ENCODE measurements at places on chromosomes 5 and 9.

GRCh38 chr9:68515326-68516017, 25.2 kb downstream of the TMEM252 start:
- DNase-seq: no peak

GRCh38 chr5:58983526-58984452, 400.9 kb downstream of the RAB3C start:
- no peak for DNase-seq

- DNase-seq: no peak
Observed at GRCh38 chr5:143955141-143955540, 143.2 kb downstream of the HMHB1 start.

- no peak for DNase-seq
Observed at GRCh38 chr5:109399092-109399759, 10.5 kb downstream of the PJA2 start.

- DNase-seq: peak; percentile 26
Observed at GRCh38 chr5:77356740-77357139, 135.4 kb downstream of the WDR41 start.

DNA sequence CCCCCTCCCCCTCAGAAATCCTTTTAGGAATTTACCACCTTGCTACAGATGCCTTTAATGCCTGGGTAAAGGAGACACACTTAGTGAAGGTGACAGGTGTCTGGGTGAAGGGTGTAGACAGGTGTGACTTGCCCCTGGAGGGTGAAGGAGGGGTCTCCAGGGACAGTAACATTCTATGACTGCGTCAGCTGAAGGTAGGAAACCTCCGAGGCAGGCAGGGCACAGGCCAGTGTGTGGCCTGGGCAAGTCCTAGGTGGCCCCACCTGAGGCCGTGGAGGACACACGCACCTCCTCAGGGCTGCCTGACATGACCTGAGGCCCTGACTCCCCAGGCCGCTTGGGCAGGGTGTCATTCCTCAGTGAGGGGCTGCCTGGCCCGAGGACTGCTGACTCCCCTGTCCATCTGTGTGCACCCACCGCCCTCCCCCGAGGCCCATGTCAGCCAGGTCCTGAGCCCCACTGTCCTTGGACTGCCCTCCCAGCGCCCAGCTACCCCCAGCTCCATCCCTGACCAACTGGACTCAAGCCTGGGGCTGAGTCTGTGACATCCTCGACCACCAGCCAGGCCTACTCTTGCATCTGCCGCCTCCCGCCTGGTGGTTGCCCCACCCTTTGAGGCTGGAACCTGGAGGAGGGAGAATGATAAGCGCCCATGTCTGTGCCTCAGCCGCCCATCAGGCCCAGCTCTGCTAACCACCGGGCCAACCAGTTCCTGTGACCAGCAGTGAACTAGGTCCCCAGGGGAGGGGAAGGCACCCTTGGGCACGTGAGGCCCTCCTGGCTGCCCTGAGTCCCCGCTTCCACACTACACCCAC, 18.4 kb downstream of the CARD19 start:
- no peak for DNase-seq

GRCh38 chr9:111076519-111076918, 38.2 kb upstream of the LPAR1 start:
- DNase-seq: no peak

- DNase-seq: no peak
Observed at GRCh38 chr5:124655921-124656511, 90.4 kb downstream of the ZNF608 start.

- no peak for DNase-seq
Observed at GRCh38 chr9:101265261-101265660, 119.5 kb downstream of the BAAT start.

GRCh38 chr5:68114378-68115040, 101.0 kb upstream of the PIK3R1 start:
- no peak for DNase-seq

GRCh38 chr9:76912636-76913275, 6.8 kb upstream of the PRUNE2 start:
- DNase-seq: no peak

DNA sequence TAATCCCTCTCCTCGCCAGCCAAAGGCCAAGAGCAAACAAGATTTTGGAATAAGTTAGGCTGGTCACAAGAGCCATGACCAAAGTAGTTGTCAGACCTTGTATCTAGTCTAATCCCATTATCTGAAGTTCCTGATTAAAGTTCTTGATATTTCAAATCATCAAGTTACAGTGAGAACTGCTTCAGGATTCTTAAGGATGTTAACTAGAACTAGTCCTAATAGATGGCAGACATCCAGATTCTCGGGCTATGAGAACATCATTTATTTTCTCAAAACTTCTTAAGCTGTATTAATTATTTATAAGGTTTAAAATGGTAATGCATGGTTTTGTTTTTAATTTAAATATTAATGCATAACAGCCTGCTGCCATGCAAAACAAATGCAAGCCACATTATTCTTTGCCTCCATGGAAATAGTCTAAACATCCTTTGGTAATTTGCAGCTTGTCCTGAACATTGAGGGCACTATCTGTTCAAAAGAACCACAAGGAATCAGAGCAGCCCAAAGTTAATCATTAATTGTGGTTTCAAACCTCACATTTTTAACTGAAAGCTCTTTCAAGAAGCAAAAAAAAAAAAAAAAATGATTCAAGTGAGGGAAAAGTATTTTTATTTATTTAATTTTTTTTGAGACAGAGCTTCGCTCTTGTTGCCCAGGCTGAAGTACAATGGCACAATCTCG, 95.1 kb downstream of the TTC39B start:
- DNase-seq: no peak

DNA sequence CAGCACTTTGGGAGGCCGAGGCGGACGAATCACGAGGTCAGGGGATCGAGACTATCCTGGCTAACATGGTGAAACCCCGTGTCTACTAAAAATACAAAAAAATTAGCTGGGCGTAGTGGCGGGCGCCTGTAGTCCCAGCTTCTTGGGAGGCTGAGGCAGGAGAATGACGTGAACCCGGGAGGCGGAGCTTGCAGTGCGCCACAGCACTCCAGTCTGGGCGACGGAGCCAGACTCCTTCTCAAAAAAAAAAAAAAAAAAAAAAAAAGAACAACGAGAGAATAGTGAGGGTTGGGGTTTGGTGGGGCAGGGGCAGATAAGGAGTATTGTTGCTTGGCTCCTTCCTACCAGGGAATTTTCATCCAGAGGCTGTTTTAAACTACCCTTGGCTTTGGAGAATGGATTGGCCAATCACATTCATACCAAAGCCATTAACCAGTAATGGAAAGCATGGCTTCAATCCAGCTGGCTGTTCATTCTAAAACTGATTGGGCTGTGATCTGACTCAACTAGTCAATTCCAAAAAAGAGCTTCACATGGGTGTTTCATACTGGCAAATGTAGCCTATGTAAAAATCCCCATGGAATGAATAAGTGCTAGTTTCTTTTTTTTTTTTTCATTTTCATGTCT, 64.4 kb downstream of the PLCXD3 start:
- DNase-seq: no peak

DNA sequence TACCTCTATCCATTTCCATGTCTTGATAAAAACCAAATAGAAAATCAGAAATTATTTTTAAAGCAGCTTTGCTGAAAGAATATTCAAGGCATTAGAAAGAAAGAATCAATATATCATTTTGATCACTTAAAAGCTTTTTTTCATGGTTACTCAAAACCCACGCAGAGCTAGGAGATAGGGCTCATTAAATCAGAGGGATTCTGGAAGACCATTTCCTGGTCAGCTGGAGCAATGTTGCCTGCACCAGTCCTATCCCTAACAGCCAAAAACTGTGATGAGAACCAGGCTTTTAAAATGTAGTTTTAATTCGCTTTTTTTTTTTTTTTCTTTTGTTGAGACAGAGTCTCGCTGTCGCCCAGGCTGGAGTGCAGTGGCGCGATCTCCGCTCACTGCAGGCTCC, 72.3 kb downstream of the ARSB start:
- no peak for DNase-seq

GRCh38 chr9:107624234-107624948, 134.8 kb upstream of the KLF4 start:
- DNase-seq: no peak

DNA sequence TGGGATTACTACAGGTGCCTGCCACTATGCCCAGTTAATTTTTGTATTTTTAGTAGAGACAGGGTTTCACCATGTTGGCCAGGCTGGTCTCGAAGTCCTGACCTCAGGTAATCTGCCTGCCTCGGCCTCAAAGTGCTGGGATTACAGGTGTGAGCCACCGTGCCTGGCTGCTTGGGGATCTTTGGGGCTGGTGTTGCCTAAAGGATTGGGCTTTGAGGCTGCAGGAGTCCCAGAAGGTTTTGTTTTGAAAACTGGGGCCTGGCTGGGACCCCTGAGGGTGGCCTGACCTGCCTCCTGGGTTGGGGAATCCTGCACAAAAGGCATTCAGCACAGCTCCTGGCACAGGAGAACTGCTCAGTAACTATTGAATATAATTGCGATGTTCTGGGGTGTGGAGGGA, 25.1 kb upstream of the SHB start:
- DNase-seq: no peak

- no peak for DNase-seq
Observed at GRCh38 chr9:118577121-118577520, 792.1 kb downstream of the BRINP1 start.

- DNase-seq: no peak
Observed at GRCh38 chr9:129070696-129071525, 10.0 kb upstream of the DOLPP1 start.

- DNase-seq: no peak
Observed at GRCh38 chr9:23635276-23635675, 190.8 kb downstream of the ELAVL2 start.

GRCh38 chr9:114697951-114698351, 16.0 kb upstream of the TEX48 start:
- DNase-seq: no peak

- no peak for DNase-seq
Observed at GRCh38 chr9:133074111-133074651, 12.4 kb downstream of the CEL start.

- no peak for DNase-seq
Observed at GRCh38 chr5:133831491-133832224, 136.8 kb downstream of the C5orf15 start.

DNA sequence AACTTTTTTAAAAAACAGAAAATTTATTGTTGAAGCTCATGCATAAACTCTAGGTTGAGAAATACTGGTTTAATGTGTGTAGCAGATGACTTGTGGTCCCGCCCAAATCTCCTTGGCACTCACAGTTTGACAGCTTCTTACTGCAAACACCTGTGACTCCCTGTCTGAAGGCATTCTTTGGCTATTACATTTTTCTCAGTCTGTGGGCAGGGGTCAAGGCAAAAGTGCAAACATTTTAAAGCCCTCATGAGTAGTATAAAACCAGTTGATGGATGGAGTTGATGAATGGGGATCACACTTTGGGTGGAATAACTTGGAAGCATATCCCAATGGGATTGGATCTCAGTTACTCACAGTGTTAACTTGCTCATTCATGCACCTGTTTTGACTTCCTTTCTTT, 1007.0 kb upstream of the NUDT12 start:
- no peak for DNase-seq

GRCh38 chr5:73027816-73028215, 72.0 kb downstream of the FCHO2 start:
- no peak for DNase-seq

- no peak for DNase-seq
Observed at GRCh38 chr5:133970325-133970909, 2.0 kb upstream of the C5orf15 start.

- DNase-seq: no peak
Observed at GRCh38 chr5:73446631-73447529, 1.7 kb downstream of the FOXD1 start.

DNA sequence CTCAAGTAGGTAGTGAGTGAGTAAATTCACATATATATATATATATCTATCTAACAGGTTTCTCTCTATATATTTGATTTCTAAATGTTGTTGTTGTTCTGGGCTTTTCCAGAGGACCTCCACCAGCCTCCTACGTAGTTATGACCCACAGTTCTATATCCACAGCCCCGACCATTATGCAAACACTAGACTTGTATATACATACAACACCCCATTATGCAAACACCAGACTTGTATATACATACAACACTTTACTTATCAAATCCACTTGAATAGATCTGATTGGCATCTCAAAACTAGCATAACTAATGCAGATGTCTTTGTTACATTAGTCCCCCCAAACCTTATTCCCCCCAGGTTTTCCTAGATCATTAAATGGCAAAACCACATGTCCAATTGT, 108.7 kb downstream of the JAKMIP2 start:
- DNase-seq: no peak

GRCh38 chr9:68493541-68493940, 47.1 kb downstream of the TMEM252 start:
- no peak for DNase-seq

DNA sequence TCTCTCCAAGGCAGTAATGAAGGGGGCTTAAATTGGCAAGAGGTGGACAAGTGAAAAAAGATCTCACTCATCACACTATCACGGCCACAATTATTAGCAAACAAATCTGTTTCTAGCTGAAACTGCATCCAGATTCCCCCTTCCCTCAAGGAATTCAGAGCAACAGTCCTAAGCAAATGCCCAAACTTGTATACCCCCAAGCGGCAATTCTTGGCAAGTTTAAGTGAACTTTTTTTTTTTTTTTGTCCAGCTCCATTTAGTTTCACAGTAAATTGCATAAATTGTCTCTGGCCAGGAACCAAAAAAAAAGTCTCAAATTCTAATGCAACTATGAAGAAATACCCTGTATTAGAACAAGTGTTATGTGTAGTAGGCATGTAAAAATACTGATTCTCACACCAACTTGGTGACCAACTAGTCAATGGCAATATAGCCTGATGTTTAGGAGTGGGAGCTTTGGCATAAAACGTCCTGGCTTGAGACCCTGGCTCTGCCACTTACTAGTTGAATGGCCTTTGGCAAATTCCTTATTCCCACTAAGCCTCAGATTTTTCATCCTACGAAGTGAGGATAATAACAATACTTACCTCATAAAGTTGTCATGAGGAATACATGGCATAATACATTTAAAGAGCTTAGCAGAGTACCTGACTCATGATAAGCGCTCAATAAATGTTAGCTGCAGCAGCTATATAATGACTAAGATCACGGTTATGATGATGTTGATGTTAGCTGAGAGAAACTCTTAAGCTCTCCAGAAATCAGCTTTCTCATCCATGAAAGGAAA, 193.2 kb downstream of the ADAMTSL1 start:
- no peak for DNase-seq

DNA sequence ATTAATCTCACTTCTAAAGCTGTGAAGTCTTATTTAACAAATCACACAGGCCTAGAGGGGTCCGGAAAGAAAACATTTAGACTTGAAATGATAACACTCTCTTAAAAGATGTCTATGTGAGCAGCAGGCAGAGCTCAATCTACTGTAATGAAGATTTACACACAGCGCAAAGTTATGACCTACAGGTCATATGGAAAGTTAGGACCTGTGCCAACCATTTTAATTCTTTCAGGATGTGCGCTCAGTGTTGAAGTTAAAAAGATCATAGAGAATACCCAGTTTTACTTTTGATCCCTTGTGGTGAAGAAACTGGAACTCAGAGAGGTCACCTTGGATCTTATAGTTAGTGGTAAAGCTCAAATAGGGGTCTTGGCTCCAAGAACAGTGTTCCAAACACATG, 3.1 kb upstream of the CREBRF start:
- DNase-seq: no peak

GRCh38 chr5:65535529-65535987, 27.4 kb downstream of the CENPK start:
- no peak for DNase-seq

GRCh38 chr5:119363936-119364335, 8.1 kb downstream of the TNFAIP8 start:
- no peak for DNase-seq

Data from stimulated activated naive CD8-positive, alpha-beta T cell treated with anti-CD3 and anti-CD28 coated beads, Interleukin-15, Interleukin-2, amounts not matched to agents 100 U/mL and 50 U/mL, for 24 hours (primary cell).